ENCODE measurements at places on chromosomes 4 and X. TPM values are rescaled to one million over a fixed set of nuclear protein-coding genes. Genes with fewer than 3 reads are reported as not detected.

Gene FAM13A
- 4.5 TPM for total RNA-seq

DNA sequence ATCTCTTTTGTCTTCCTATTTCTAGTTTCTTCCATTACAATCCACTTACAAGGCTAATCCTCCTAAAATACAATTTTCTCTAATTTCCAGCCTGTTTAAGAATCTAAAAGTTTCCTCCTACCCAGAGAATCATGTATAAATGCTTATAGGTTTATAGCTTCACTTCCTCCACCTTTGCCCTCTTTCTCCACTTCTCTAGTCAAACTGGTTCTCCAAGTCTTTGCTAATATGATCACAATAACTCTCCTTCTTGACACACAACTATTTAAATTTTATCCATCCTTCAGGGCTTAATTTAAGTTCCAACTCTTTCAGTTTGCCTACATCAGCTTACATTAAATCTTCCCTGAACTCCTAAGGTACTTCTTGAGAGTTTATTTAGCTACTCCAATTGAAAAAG is 69.2 kb downstream of the RPS6KA6 start:
- DNase-seq, result no peak

DNA sequence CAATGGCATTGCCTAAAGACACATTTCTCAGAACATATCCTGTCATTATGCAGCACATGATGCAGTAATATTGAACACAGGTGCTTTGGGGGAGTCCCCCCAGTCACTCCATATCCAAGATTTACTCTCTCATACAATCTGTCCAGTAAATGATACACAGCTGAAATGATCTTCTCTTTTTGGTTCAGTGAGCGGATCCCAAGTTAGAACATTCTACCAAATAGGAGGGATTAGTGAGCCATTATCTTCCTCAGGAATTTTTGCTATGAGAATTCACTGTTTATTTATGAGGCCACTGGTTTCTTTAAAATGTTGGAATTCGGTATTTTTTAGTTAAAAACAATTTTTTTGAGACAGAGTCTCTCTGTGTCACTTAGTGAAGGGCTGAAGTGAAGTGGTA is 96.5 kb downstream of the TRAPPC11 start:
- DNase-seq, result no peak

DNA sequence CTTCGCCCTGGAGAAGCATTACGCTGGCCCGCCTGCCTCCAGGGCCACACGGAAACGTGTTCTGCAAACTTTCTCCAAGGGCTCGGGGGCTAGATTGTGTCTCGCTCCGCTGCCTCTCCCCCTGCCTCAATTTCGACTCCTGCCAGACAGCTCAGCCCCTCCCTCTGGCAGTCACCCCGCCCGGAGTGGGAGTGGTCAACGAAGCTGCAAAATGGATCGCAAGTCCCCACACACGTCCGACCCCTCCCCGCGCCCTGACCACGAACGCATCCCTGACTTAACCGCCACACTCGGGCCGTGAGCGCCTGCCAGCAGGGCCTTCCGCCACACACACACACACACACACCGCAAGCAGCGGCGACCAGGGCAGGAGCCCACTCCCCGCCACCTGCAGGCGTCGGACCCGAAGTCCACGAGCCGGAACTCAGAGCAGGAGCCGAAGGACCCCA is 47.0 kb upstream of the NKAP start:
- DNase-seq, result no peak
